Endothelial cell (in vitro differentiated cells): ENCODE measurements at places on chromosomes 4 and X.

- no peak for DNase-seq
These were observed 205.0 kb upstream of the PDE5A start for GRCh38 chr4:119833611-119834010.

DNA sequence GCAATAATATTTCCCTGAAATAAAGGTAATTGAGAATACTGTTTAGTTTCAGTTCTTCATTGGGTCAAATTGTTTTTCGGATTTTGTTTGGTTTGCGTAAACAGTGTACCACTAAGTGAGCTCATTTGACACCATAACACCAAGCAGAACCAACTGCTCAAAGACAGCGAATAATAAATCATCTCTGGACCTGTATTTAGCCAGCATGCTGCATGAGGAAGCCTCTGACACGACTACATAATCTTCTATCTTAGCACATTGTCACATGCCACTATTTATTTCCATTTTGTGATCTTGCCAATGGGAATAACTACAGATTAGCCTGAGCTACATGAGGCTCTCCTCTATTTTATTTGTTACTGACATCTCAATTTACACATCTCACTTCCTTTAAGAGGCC is 12.1 kb upstream of the PRKG2 start:
- DNase-seq = no peak

DNA sequence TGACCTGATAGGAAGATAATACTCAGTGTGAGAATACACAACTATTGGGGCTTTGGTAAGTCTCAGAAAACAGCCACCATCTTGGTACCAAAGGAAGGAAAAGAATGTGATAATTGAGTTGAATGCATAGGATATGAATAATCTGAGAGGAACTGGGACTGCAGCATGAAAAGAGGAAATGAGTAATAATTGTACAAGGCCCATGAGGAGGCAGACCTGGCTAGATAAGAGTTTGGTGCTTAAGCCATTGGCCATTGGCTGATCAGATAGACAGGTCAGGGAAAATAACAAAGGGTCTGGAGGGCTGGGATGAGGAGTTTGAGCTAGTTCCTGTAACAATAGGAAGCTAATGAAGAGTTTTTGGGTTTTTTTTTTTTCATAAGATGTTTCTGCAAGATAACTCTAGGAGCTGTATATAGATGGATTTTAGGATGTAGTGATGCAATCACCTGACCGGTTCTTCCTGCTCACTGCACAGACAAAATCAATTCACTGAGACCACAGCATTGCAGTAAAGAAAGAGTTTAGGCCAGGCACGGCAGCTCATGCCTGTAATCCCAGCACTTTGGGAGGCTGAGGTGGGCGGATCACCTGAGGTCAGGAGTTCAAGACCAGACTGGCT is 5.3 kb upstream of the TRMT2B start:
- DNase-seq = no peak

- DNase-seq = no peak
These were observed 282.5 kb downstream of the ZIC3 start for GRCh38 chrX:137848266-137848905.

GRCh38 chr4:23680671-23681518 is 209.0 kb downstream of the PPARGC1A start:
- no peak for DNase-seq

DNA sequence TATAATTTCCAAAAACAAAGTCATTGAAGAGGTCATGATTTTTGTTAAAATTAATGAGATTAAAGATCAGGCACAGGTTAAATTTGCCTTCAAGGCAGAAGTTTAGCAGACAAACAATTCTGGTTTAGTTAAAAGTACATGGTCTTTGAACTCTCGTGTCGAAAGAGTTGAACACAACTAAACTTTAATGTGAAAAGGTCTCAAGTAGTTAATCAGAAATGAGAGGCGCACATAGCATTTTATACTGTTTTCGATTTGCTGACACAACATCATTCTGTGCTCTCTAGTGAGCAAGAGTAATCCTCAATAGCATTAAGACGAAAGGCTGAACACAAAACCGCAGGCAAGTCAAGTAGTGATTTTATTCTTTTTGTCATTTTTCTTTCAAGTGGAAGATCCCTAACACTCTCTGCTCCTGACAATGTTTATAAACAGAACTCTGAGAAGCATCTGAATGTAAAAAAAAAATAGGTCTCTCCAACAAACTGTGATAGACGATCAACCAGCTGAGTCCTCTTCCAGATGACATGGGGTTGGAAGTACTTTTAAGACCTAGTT is 49.8 kb downstream of the SH3RF1 start:
- no peak for DNase-seq

DNA sequence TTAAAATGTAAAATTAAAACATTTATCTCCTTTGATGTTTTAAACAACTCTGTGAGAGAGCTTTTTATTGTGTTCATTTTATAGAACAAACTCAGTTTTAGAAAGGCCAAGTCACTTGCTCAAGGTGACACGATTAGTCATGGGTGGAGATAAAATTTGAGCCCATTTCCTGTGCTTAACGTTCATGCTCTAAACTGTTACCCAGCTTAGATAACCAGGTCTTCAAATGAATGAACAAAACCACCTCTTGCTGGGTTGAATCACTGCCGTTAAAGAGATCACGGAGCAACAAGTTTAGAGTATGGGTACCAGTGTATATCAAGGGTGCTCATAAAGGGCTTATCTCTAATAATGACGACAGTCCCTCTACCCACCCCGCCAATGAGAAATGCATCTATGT is 10.2 kb upstream of the CASK start:
- DNase-seq = no peak

- no peak for DNase-seq
These were observed 53.4 kb upstream of the COL25A1 start for GRCh38 chr4:109355835-109356234.
